ENCODE measurements at places on chromosomes 16 and 17. TPM values are rescaled to one million over a fixed set of nuclear protein-coding genes. Genes with fewer than 3 reads are reported as not detected.

Gene GAS2L2
- total RNA-seq, result 0.09 TPM

Gene GRAPL
- not detected for total RNA-seq

Gene AOC2
- 1.9 TPM for total RNA-seq

Gene CACNG1
- total RNA-seq, result not detected

Gene CALB2
- total RNA-seq, result 6.3 TPM

Gene DNAI2
- not detected for total RNA-seq

Gene CMTM2
- total RNA-seq, result not detected

Gene KRTAP4-4
- not detected for total RNA-seq

Gene HOXB13
- 2.1 TPM for total RNA-seq

Gene CACNA1H
- total RNA-seq, result 13.5 TPM

Gene PRRT2
- 0.44 TPM for total RNA-seq

Gene RGS11
- 5.5 TPM for total RNA-seq

Gene TRIM47
- total RNA-seq, result 197 TPM

Gene TNK1
- total RNA-seq, result 1.4 TPM

Gene CCT6B
- total RNA-seq, result 0.80 TPM

Gene OTOA
- 0.14 TPM for total RNA-seq

Data from A549 treated with GW870086 at 1 μM for 4 hours (cell line).